ENCODE measurements at places on chromosomes 2 and 18. TPM values are rescaled to one million over a fixed set of nuclear protein-coding genes. Genes with fewer than 3 reads are reported as not detected.
A peak's percentile ranks its signal among the peaks of the same experiment; 100 is the strongest.

GRCh38 chr18:460791-461190 lies 39.7 kb downstream of the COLEC12 start:
- no peaks in the 10 kb centered on the region for H3K4me1 ChIP-seq
- H3K36me3 ChIP-seq: no peaks in the 10 kb centered on the region
- no peak overlapping the region for H3K4me3 ChIP-seq

DNA sequence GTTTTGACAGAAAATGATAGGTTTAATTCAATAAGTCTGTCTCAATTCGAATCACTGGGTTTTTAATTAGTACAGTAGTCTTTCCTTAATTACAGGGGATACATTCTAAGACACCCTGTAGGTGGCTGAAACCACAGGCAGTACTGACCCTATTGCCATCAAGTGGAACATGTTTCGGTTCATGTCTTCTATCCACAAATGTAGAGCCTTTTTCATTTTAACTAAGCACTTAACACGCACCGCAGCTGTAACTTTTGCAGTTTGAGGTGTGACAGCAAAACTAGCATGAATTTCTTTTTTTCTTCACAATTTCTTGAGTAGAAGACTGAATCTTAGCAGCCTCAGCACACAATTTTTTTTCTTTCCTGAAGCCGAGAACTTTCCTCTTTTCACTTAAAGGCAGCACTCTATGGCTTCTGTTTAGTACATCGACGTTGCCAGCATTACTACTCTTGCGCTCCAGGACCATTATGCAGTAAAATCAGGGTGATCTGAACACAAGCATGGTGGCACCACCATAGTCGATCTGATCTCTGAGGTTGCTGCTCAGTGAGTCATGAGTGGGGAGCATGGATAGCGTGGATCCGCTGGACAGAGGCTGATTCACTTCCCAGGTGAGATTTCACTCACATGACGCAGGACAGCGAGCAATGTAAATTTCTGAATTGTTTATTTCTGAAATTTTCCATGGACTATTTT lies 805.1 kb downstream of the RNF144A start:
- no peak overlapping the region for H3K27ac ChIP-seq
- H3K36me3 ChIP-seq: no peaks in the 10 kb centered on the region
- DNase-seq: no peak
- H3K4me3 ChIP-seq: no peak overlapping the region
- H3K4me1 ChIP-seq: peaks cover 35% of the 10 kb centered on the region
- H3K27me3 ChIP-seq: no peaks in the 10 kb centered on the region

DNA sequence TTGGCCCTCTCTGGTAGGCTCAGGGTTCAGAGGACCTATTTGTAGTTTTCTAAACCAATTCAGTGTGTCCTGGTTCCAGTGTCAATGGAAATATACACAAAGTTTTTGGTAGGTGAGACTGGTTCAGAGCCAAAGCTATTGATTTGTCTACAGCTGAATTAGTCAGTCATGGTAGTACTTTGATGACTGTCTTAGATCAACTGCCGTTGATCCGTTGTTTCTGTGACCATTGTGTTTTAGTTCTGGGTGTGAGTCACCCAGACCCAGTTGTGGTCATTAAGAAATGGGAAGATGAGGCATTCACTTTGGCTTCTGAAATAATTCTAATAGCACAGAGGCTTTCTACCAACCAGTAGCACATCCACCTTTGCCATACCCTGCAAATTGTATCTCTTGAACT lies 16.0 kb upstream of the RPE start:
- H3K4me3 ChIP-seq: no peak overlapping the region
- no peaks in the 10 kb centered on the region for H3K27me3 ChIP-seq
- no peaks in the 10 kb centered on the region for H3K36me3 ChIP-seq

DNA sequence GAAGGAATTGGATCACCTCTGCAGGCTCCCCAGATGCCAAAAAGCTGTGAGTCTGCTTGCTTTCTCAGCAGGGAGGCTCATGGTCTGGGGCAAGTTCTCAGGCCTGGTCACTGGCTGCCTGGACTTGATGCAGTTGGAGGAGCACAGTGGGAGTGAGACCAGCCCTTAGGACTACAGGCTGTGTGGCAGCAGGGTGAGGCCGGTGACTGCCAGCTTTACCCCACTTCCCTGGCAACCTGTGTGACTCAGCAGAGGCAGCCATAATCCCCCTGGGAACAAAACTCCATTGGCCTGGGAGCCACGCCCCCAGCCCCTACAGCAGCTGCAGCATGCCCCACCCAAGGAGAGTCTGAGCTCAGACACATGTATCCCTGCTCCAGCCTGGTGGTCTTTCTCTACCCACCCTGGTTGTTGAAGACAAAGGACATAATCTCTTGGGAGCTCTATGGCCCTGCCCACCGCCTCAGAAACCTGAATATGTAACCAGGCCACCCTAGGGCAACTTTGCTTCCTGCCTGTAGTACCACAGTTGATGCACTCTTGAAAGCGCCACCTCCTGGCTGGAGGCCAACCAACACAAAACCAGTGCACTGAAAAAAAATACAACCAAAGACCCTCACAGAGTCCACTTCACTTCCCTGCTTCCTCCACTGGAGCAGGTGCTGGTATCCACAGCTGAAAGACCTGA lies 106.8 kb upstream of the SPATS2L start:
- DNase-seq: no peak
- no peak overlapping the region for H3K4me3 ChIP-seq
- no peaks in the 10 kb centered on the region for H3K27me3 ChIP-seq
- H3K36me3 ChIP-seq: no peaks in the 10 kb centered on the region
- H3K27ac ChIP-seq: no peak overlapping the region

CXCR1 gene
- not detected for total RNA-seq

DNA sequence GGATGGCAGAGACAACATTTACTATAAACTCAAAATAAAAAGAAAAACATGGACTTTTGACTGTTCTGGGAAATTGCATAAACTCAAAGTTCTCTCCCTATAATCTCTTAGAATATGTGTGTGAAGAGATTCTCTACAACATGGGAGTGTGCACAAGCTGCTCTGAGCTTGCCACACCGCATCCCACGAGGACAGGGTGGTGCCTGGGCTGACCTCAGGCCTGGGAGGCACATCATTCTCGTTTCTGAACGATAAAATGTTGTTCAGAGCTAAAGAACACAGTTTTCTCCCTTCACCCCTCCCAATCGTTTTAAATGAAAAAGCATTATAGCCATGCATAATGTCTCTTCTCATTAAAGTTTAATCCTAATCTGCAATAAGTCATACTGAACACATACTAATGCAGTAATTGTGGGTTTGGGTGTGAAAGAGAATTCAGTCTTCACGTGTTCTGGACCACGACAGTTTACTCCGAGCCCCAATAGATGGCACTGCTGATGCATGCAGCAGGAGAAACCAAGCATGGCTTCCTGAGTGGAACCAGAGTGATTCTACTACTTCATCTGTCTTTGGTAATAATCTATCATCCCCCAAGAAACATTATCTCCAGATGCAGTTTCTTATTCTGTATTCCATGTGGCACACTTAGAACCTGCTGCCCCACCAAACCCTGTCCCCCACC lies 46.9 kb upstream of the LAMA1 start:
- H3K36me3 ChIP-seq: no peaks in the 10 kb centered on the region
- H3K4me3 ChIP-seq: no peak overlapping the region
- H3K27me3 ChIP-seq: no peaks in the 10 kb centered on the region
- H3K4me1 ChIP-seq: no peaks in the 10 kb centered on the region

DNA sequence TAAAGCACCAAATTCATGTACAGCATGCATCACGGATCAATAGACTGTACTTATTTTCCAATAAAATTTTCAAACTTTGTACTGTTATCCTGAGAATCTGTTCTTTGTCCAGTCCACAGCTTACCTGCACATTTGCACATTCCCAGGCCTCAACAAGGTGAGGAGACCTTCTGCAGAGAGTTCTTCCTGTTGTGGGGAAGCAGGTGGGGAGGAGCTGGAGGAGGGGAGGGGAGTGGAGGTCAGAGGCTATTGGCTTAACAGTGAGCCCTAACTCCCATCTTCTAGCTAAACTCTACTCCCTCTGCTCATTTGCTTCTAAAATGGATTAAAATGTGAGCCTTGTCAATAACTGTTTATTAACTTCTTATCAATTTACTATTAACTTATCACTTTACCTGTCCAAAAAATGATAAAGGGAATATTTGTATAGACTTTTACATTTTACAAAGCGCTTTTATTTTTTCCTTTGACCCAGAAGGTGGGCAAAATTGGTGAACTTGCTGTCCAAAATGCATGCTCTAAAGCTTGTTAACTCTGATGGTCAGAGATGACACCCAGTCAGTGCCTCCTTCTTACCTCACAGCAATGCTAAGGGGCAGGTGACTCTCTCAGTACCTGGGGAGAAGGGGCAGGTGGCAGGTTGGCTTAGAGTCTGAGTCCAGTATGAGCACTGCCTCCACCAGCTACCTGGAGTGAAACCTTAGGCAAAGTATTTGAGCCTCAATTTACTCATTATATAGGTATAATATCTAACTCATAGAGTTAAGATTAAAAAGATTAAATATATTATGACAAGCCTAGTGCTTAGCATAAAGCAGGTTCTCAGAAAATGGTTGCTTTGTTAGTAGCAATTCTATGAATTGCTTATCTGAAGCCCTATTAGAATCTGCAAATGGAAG lies 6.8 kb upstream of the IL1RL2 start:
- H3K36me3 ChIP-seq: no peaks in the 10 kb centered on the region
- DNase-seq: no peak
- no peaks in the 10 kb centered on the region for H3K27me3 ChIP-seq
- H3K4me1 ChIP-seq: no peaks in the 10 kb centered on the region
- no peak overlapping the region for H3K4me3 ChIP-seq
- H3K27ac ChIP-seq: no peak overlapping the region

TRAPPC12 gene
- total RNA-seq: 76.5 TPM

- no peak overlapping the region for H3K4me3 ChIP-seq
- H3K4me1 ChIP-seq: no peaks in the 10 kb centered on the region
- no peaks in the 10 kb centered on the region for H3K36me3 ChIP-seq
- no peak for DNase-seq
These were observed 425.1 kb downstream of the CBLN2 start for GRCh38 chr18:72119082-72119481.

GRCh38 chr2:168401048-168401556 lies 55.0 kb upstream of the CERS6 start:
- DNase-seq: no peak
- H3K27me3 ChIP-seq: no peaks in the 10 kb centered on the region
- H3K4me3 ChIP-seq: no peak overlapping the region
- peaks cover 5% of the 10 kb centered on the region for H3K4me1 ChIP-seq
- H3K36me3 ChIP-seq: no peaks in the 10 kb centered on the region

DNA sequence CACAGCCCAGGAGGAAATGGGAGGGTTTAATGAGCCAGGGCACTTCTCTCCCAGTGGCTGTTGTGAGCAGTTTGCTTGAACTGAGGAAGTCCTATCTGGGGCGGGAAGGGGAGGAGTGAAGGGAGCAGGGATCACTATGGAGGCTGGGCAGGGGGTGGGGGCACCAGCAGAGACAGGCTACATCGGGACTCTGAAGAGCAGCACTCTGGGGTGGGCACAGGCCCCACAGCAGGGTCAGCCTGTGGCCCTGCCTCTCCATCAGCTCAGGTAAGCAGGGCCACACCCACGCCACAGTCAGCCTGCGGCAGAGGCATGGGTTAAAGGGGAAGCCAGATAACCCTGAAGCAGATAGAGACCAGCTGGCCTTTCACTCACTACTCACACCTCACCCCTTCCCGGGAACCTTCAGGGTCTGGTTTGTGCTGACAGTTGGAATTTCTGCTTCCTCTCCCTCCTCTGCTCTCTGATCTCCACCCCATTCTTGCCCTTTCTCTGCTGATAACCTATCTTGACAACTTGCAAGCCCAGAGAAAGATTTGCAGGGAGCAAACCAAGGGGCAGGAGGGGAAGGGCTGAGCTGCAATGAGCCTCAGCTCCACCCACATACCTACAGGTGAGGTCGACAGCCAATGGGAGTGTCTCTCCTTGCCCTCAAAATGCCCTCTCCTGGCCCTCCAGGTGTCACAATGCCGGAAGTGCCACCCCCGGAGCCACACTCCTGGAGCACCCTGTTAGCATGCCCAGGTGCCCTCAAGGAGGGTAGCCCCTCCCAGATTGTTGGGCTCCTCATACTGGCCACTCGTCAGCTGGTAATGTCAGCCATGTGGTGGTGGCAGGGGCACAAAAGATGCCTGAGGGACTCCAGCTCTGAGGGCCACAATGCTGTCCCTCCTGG lies 3.7 kb downstream of the SIGLEC15 start:
- DNase-seq: no peak
- H3K4me1 ChIP-seq: peaks cover 20% of the 10 kb centered on the region
- H3K4me3 ChIP-seq: no peak overlapping the region
- no peak overlapping the region for H3K27ac ChIP-seq
- H3K36me3 ChIP-seq: no peaks in the 10 kb centered on the region
- no peaks in the 10 kb centered on the region for H3K27me3 ChIP-seq

ANKRD30BL gene
- total RNA-seq: not detected

- peak overlapping the region; percentile 60 for H3K4me3 ChIP-seq
- no peak for DNase-seq
- no peaks in the 10 kb centered on the region for H3K27me3 ChIP-seq
These were observed 1.4 kb upstream of the KHK start for GRCh38 chr2:27085062-27085672.

IL1R2 gene
- 0.85 TPM for total RNA-seq

UGT1A8 gene
- not detected for total RNA-seq

- H3K4me1 ChIP-seq: no peaks in the 10 kb centered on the region
- H3K36me3 ChIP-seq: no peaks in the 10 kb centered on the region
- no peak overlapping the region for H3K27ac ChIP-seq
- H3K27me3 ChIP-seq: peaks cover 3% of the 10 kb centered on the region
These were observed 211.4 kb downstream of the KLHL29 start for GRCh38 chr2:23596316-23596885.

DNA sequence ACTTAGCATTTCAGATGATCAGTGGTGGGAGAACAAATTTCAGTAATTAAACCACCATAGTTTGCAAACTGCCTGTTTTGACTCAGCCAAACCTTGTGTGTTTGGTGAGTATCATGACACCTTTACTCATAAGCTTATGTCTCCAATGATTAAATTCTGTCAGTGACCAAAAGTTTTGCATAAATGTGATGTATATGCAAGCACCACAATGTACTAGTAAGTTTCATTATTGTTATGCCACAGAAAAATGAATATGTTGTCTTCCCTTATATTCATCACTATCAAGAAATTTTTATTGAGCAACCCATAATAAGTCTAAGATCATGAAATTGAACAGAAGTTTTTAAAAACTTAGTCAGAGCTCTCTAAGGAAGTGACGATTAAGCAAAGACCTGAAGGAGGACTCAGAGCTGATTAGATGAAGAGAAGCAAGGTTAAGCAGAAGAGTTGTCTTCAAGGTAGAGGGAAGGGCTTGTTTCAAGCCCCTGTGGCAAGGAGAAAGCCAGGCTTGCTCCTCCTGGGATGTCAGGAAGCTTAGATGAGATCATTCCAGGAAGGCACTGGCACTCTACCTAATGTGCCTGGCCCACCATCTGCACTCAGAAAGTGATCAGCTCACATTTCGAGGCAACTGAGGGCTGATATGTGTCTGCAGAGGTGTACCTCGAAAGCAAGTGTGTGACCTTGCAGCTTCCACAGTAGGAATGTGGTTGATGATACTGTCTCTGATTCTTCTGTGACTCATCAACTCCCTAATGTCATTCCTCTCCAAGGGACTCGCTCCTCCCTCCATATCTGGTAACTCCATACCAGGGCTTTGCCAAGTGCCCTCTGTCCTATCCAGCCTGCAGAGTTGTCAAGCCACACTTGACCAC lies 54.7 kb downstream of the KCTD18 start:
- H3K36me3 ChIP-seq: no peaks in the 10 kb centered on the region
- no peaks in the 10 kb centered on the region for H3K4me1 ChIP-seq
- DNase-seq: no peak
- H3K4me3 ChIP-seq: no peak overlapping the region
- H3K27ac ChIP-seq: no peak overlapping the region

GRCh38 chr2:127630864-127631540 lies 15.0 kb upstream of the GPR17 start:
- peaks cover 21% of the 10 kb centered on the region for H3K4me1 ChIP-seq
- H3K27ac ChIP-seq: no peak overlapping the region
- no peaks in the 10 kb centered on the region for H3K27me3 ChIP-seq
- H3K36me3 ChIP-seq: no peaks in the 10 kb centered on the region
- no peak overlapping the region for H3K4me3 ChIP-seq
- no peak for DNase-seq

Measured in CD8-positive, alpha-beta memory T cell (primary cell).